Ecto neural progenitor cell (in vitro differentiated cells): ENCODE measurements at places on chromosomes 3 and 15.

- no peak for DNase-seq
Observed at GRCh38 chr3:42605546-42606173, 5.2 kb downstream of the NKTR start.

DNA sequence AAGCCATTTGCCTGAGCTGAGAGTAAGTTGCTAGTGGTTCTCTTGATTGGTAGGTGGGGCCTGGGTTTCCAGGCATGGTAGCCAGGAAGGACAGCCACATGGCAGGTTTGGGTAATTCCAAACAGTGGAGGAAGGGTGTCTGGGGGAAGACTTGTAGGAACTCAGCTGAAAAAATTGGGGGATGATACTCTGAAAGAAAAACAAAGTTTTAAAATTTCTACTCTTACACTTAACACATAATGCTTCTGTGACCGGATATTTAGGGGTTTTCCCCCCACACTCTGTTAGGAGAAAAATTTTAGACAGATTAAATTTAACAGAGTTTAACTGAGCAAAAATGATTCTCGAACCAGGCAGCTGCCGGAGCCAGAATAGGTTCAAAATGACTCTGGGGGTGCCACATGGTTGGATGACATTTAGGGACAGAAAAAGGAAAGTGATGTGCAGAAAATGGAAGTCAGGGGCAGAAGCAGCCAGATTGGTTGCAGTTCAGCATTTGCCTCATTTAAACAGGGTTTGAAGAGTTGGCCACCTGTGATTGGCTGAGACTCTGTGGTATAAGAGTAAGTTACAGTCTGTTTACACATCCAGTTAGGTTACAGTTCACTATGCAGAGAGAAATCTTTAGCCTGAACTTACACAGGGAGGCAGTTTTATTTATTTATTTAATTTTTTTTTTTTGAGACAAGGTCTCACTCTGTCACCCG is 8.1 kb downstream of the B2M start:
- no peak for DNase-seq

- no peak for DNase-seq
Observed at GRCh38 chr3:195893044-195893395, 15.3 kb downstream of the TNK2 start.

DNA sequence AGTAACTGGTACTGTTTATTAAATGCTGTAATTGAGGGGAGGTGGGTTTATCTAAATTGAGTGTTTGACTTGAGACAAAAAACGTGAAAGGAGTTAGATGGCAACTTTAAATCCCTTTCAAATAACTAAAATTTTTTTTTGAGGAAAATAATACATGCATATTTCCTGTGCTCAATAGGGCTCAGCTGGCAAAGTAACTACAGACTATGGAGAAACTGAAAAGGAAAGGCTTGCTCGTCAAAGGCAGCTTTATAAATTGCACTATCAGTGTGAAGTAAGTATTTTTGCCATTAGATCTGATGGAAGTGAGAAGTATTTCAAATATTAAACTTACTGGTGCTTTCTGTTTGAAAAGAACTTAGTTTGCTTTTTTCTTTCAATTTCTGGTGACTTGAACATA is 72.2 kb downstream of the DZIP3 start:
- no peak for DNase-seq

DNA sequence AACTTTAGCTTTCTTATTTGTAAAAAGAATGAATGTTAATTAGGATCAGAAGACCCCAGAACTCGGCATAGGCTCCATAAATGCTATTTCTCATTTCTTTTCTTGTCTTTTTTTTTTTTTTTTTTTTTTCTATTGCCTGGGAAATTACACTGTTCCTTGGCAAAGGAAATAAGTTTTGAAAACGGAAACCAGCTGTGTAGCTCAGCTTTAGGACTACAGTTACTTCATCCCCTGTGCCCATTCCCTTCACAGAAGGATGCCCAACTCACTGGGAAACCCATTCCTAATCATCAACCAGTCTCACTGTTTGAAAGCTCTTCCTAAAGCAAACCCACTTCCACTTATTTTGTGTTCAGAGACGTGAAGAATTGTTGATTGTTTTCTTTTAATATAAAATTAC is 254.0 kb upstream of the IL12A start:
- no peak for DNase-seq

- DNase-seq: no peak
Observed at GRCh38 chr3:191774485-191774884, 313.5 kb downstream of the PYDC2 start.

DNA sequence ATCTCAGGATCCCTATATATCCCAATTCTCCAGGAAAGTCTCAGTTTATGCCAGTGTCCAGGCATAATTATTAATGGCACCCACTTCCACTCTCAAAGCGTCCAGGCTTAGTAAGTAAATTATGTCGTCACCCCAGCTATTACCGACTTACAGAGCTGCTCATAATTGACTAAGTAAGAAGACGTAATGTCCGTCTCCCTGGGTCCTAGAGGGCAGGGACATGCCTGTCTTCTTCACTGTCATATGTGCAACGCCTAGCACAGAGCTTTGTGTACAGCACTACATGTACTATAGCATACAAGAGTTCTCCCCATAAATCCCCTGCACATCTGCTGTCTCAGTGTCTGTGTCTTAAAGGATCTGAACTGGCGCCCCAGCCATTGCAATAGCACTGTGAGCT is 23.9 kb upstream of the HRH1 start:
- no peak for DNase-seq

- no peak for DNase-seq
Observed at GRCh38 chr3:100614941-100615340, 5.5 kb downstream of the ADGRG7 start.

GRCh38 chr15:101562428-101563059 is 73.0 kb upstream of the PCSK6 start:
- DNase-seq: no peak

- DNase-seq: no peak
Observed at GRCh38 chr15:60278879-60279278, 118.9 kb downstream of the ANXA2 start.

GRCh38 chr3:8942746-8943488 is 20.4 kb downstream of the RAD18 start:
- no peak for DNase-seq

DNA sequence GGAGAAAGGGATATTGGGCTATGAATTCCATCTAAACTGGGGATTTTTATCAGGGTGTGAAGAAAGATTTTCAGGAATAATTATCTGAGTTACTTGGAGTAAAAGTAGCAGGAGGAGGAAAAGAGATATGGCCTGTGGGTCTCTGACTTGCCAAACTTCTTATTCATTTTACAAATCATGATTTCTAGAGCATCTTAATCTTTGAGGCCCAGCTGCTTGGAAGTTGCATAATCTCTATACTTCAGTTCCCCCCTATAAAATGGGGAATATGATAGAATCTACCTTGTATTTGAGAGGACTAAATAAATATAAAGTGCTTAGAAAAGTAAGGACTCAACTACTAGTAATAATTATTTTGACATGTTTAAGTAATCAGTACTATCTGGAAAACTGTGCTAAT is 11.0 kb upstream of the GABPB1 start:
- no peak for DNase-seq

DNA sequence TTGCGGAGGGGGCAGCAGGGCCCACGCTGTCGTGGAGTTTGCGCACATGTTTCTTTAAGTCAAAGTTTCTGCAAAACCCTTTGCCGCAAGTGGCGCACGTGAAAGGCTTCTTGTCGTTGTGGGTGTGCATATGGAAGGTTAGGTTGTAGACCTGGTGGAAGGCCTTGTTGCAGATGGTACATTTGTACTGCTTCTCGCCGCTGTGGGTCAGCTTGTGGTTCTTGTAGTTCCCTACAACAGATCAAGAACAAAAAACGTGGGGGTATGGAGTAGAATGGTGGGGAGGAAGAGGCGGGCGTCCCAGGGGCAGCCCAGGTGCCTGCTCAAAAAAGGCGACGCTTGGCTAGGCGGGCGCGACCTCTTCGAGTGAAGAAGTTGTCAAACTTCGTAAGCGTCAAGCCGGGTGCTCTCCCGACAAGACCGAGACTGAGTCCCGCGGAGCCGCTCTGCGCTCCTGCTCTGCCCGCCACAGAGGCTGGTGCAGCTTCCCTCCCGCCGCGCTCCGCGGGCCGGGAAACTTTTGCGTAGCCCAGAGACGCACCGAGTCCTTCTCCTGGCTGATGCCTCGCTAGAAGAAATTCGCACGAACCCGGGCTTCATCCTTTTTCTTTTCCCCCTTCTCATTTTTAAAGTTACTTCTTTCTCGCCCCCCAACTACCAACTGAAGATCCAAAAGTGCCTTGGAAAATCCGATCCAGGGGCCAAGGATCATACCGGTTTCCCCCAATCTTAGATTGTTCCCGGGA is 3.1 kb downstream of the FEZF2 start:
- peak; percentile 63 for DNase-seq

DNA sequence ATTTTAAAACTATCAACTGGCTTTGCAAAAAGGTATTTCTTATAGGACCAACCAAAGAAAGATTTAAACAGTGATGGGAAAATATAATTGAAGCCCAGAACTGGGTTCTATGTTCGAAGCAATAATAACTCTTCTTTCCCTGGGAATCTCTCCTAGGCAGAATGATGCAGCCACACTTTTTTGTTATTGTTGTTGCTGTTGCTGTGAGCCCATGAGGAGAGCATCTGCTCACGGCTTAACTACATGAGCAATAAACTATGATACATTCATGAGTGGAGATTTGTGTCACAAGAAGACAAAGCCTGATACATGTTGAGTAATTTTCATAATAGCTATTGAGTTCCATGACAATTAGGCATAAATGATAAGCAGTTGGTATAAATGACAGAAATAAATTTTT is 80.5 kb downstream of the CRTC3 start:
- DNase-seq: no peak

GRCh38 chr3:111143-112069 is 85.2 kb upstream of the CHL1 start:
- DNase-seq: no peak

DNA sequence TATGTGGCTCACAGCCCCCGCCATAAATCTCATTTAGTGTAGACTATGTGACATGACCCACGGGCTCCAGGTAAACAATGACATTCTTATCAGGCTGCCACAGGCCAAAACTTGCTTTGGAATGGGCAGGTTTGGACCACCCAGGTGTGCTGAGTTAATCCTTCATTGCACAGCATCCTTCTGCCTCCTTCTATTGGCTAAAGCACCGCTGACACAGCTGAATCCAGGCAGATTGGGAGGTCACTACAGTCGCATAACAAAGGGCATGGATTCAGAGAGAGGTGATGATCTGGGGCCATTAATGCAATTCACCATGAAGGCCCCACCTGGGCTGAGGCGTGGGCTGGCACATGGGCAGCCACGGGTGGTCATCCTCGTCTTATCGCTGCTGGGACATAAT is 47.8 kb upstream of the GALNT15 start:
- DNase-seq: no peak

GRCh38 chr3:107512108-107512507 is 10.7 kb upstream of the BBX start:
- no peak for DNase-seq

DNA sequence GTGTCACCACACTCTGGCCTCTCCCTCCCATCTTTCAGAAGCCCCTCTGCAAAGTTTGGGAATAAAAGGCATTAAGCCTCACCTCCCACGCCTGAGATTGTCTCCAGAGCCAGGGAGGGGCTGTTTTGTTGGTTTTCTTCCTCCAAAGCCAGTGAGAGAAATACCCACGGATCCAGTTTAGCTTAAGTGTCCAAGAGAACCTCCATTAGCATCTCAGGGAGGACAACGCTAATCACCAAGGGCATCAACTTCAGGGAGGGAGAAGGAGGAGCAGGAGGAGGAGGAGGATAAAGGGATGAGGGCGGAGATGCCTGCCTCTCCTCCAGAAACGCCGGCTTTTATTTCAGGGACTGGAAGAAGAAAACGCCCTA is 101.6 kb downstream of the SRGAP3 start:
- no peak for DNase-seq
